ENCODE measurements at places on chromosomes 2 and 18. TPM values are rescaled to one million over a fixed set of nuclear protein-coding genes. Genes with fewer than 3 reads are reported as not detected.

The AMER3 gene
- not detected for total RNA-seq

The OR6B2 gene
- not detected for total RNA-seq

The PIGN gene
- 25.1 TPM for total RNA-seq

DNA sequence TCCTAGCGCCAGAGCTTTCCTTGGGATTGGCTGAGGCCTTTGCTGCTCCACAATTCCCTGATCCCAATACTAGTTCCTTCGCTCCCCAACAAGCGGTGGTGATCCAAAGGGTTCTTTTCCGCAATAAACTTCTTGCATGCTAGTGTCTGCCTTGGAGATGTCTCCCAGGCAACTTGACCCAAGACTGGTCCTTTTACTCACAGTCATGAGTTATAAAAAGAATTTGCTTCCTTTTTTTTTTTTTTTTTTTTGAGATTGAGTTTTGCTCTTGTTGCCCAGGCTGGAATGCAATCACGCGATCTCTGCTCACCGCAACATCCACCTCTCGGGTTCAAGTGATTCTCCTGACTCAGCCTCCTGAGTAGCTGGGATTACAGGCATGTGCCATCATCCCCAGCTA lies 89.8 kb upstream of the SP3 start:
- DNase-seq = no peak

Measured in omental fat pad (tissue), 4 donors.